LHCN-M2 (cell line): ENCODE measurements at places on chromosomes 4 and X.

DNA sequence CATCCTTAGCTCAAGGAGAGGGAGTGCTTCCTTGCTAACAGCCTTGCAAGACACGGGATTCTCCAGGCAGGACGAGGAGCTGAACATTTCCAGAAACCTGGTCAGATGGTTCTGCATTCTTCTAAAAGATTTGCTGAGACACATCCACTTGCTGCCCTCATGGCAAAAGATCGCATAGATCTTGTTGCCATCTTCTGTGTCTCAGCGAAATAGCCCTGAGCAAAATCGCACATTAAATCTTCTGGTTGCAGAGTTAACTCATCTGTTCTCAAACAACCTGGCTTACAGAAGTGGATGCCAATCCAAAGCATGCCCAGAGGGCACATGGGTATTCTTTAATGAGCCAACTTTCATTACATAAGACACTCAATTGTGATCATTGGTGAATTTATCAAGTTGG lies 167.5 kb downstream of the PRKX start:
- DNase-seq = no peak

GRCh38 chr4:157988641-157989040 lies 184.2 kb downstream of the GASK1B start:
- no peak for DNase-seq

DNA sequence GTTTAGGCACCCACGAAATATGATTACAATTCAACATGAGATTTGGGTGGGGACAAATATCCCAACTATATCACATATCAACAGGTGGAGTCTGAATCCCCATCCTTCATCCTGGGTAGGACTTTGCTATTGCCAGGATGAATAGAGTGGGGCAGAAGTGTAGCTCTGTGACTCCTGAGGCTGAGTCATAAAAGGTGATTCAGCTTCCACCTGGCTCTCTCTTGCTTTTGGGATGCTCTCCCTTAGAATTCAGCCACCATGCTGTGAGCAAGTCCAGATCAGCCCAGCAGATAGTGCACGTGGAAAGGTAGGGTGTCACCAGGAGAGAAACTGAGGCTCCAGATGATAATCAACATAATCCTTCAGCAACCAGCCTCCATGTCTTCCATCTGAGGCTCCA lies 193.8 kb upstream of the BCOR start:
- DNase-seq = no peak

- no peak for DNase-seq
Measured at GRCh38 chr4:139763672-139764071, 98.1 kb downstream of the MGST2 start.

DNA sequence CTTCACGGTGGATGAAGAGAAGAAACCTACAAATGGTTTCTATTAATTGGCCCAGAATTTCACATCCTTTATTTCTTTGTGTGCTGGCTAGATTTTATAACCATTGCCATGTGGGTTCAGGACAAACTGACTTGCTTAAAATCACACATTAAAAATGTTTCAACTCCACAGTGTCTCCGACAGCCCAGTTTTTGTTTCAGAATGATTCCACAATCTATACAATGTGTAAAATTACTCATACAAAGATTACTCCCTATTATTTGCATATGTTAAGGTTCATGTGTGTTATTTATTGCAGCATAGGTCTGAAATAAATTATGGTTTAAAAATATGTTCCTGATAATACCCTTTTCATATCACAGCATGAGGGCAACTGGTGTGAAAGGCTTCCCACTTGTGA lies 20.6 kb downstream of the DCHS2 start:
- no peak for DNase-seq

DNA sequence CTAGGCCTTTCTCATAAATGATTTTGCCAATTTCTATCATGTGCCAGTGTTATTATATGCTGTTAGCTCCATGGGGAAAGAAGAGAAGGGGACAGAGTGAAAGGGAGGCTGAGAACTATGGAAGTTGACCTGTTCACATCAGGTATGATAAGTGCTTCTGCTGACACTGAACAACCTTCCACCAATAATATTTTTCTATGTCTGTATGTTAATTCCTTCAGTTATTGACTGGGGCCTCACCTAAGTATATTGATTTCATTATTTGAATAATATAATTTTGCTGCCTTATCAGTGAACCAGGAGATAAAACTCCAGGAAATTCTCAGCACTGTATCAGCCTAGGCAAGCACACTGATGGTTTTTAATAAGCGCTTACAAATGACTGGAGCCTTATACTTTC lies 262.8 kb downstream of the SNCA start:
- DNase-seq = no peak

DNA sequence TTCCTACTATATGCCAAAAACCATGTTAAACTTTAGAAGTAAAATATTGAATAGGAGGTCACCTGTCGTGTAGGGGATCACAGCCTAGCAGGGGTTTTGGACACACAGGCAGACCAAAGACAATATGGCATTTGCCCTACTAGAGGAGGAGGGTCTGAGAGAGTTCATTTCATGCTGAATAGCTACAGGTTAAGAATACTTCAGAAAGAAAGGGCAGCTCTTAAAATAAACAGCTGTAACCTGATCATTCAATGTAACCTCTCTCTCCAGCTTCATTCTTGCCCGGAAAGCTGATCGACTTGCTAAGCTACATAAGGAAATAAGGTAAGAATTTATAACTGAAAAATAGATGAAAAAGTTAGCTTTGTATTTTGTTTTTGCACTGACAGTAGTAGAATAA lies 79.9 kb downstream of the MAOA start:
- DNase-seq = no peak

DNA sequence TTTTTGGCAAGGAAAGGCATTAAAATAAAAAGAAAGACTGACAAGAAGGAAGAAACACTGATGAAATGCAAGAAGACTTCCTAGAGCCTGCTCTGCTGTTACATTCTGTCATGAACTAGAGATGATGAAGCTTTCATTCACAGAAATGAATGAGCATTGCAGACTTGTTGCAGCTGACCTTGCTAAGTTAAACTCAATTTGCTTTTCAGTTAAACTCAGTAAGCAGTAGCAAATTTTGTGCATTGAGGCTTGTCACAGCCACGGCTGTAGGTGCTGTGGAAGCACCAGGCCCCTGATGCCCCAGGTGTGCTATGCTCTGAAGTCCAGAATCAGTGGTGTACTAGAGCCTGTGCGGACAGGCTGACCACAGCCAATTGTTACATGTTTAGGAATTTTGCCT lies 39.6 kb upstream of the LSM6 start:
- no peak for DNase-seq

- DNase-seq = no peak
Measured at GRCh38 chrX:137031039-137031438, 2.8 kb downstream of the GPR101 start.
